ENCODE measurements at places on chromosomes 4 and X.

DNA sequence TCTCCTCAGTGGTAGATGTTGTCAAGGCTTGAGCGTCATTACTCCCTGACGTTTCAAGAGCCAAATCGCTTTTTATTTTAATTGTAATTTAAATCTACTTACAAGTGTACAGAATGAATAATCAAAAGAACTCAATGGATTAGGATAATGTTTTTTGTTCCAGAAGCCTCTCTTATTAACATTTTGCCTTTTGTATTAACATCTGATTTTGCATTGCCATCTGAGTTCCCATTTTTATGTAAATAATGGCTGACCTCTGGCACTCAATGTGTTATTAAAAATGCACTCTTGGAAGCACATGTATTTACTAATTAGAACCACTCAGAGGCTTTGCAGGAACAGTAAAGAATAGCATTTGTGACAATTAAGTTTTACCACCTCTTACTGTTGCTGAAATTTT lies 411.0 kb downstream of the EPHA5 start:
- DNase-seq: no peak

- DNase-seq: no peak
These were observed 1.4 kb downstream of the MAGED1 start for GRCh38 chrX:51894697-51895336.

DNA sequence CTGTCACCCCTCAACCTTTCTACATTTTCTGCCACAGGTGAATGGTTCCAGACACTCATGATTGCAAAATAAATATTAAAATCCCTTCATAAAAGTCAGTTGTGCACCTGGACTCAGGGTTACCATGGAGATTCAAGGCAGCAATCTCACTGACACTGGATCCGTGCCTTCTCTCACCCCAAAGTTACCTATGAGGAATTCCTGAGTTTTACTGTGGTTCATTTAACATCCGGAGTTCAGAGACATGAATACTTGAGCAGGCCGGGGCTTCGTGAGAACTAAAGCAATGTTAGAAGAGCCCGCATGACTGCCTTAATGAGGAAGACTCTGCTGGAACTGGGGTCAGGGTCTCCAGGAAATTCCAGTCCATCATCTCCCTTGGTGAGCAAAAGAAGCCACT lies 12.5 kb upstream of the CLNK start:
- DNase-seq: no peak

GRCh38 chr4:124713185-124713592 lies 657 bp upstream of the ANKRD50 start:
- no peak for DNase-seq

DNA sequence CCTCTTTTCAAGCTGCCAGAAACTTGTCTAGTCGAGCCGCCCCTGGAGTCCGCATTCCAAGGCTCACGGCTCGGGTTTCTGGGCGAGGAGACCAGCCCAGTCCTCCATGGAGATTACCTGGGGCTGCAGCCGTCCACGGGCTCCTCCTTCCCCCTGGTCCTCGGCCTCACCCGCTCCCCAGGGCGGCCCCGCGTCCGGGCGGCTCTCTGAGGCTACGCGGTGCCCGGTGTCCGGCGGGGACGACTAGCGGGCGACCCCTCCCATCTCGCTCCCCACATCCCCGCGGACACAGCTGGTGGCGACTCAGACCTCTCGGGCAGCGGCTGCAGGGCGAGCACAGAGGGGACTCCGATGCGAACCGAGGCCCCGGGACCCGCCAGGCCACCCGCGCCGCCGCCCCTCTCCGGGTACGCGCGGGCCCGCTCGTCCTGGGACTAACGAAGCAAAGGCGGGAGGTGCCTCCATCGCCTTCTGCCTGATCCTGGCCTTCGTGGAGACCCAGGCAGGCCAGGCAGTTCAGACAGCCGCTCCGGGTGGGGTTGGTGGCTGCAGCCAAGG lies 159.4 kb downstream of the TRAM1L1 start:
- no peak for DNase-seq

DNA sequence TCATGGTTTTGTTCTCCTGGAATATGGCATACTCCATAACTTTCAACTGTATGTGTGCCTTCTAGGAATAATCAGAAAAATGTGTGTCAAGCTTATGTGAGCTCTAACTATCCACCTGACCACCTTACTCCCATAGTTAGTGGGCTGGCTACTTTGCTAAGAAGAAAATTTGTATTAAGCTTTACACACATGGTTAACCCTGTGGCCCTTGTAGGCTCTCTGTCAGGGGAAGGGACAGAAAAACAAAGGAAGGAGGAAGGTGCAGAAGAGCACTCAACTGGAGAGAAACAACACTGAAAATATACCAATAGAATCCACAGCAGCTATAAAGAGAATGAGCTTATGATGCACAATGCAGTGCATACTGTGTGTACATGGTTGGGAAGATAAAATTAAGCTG lies 84.6 kb downstream of the PPP3CA start:
- DNase-seq: no peak

- DNase-seq: no peak
These were observed 26.5 kb upstream of the GEMIN8 start for GRCh38 chrX:14056206-14056605.

- no peak for DNase-seq
These were observed 74.0 kb upstream of the OGT start for GRCh38 chrX:71458866-71459265.

DNA sequence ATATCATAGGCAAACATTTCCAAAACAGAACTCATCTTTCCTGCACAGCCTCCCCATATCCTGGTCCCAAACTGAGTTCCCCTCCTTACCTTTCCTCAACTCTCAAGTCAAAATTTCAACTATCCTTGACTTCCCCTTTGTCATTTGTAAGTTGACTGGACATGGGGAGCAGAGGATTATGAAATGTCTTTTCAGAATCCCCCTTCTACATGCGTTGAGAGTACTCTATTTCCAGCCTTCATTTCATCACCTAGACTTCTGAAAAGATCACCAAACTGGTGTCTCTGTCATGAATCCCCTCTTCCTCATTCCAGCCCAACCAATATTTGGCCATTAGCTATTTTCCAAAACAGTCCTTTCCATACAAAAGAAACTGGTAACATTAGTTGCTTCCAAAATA lies 95.2 kb downstream of the SYNPO2 start:
- no peak for DNase-seq

DNA sequence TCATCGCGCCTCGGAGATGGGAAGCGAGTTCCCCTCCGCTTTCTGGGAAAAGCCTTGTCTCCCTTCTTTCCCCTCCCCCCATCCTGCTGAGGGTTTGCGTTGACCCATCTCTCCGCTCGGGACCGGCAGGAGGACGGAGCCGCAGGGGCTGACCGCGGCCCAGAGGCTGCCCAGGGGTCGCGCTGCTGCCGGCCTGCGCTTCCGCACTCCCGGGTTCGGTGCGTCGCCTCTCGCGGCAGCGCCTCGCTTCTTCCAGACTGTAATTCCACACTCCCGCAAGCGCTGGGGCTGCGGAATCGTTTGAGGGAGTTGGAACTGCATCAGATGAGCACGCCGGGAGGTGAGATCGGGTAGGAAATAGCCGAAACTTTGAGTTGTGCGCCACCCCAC lies 88.3 kb downstream of the BCOR start:
- no peak for DNase-seq

GRCh38 chrX:76148753-76149152 lies 24.1 kb upstream of the PBDC1 start:
- peak; percentile 86 for DNase-seq

- no peak for DNase-seq
These were observed at the start of gene WWC2 for GRCh38 chr4:183098723-183099536. Gene WWC2 (plus strand): TSS chr4:183099257. CDS start chr4:183099492, 235 bp downstream.
